ENCODE measurements at places on chromosomes 2 and 18.

DNA sequence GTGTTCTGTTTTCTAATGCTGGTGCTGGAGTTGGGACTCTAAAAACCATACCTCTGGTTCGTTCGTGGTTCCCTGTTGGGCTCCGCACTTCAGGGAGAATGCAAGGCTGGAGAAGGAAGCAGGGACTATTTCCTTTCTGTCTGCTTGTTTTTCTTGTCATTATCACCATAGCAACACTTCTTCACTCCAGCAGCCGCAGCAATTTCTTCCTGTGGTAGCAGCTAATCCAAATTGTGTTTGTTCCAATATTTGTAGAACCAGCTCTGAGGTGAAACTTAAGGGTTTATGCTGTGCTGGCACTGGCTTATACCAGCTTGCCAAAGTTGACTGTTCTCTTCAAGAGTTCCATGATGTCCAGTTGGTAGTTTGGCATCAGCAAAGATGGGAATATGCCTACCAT, 301.4 kb upstream of the SYT4 start:
- no peak for ATAC-seq

GRCh38 chr2:132446444-132446843, 29.8 kb downstream of the GPR39 start:
- no peak for ATAC-seq

- no peak for ATAC-seq
Measured at GRCh38 chr2:9441556-9441955, 18.1 kb downstream of the CPSF3 start.

- ATAC-seq, result no peak
Measured at GRCh38 chr2:214747992-214748391, 61.5 kb downstream of the BARD1 start.

GRCh38 chr18:44125446-44125845, 555.2 kb upstream of the SETBP1 start:
- ATAC-seq, result no peak

- ATAC-seq, result no peak
Measured at GRCh38 chr18:49070552-49070951, 119.8 kb upstream of the SMAD7 start.

- ATAC-seq, result no peak
Measured at GRCh38 chr2:14751581-14751980, 119.1 kb downstream of the LRATD1 start.

DNA sequence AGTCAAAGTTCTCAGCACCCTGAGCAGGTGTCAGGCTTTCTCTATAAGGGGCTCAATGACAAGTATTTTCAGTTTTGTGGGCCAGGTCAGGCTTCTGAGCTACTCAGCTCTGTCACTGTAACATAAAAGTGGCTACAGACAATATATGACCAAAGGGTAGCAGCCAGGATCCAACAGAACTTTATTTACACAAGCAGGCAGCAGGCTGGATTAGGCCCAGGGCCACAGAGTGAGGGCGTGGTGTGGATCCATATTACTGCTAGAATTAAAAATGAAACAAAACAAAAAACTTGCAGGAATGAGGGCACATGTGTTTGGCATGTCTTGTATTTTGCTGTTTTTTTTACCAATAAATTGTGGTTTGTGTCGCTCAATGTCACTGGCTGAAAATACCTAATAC, 143.7 kb downstream of the EIPR1 start:
- ATAC-seq, result no peak

GRCh38 chr2:73908689-73909652, 16.2 kb downstream of the ACTG2 start:
- ATAC-seq, result no peak

DNA sequence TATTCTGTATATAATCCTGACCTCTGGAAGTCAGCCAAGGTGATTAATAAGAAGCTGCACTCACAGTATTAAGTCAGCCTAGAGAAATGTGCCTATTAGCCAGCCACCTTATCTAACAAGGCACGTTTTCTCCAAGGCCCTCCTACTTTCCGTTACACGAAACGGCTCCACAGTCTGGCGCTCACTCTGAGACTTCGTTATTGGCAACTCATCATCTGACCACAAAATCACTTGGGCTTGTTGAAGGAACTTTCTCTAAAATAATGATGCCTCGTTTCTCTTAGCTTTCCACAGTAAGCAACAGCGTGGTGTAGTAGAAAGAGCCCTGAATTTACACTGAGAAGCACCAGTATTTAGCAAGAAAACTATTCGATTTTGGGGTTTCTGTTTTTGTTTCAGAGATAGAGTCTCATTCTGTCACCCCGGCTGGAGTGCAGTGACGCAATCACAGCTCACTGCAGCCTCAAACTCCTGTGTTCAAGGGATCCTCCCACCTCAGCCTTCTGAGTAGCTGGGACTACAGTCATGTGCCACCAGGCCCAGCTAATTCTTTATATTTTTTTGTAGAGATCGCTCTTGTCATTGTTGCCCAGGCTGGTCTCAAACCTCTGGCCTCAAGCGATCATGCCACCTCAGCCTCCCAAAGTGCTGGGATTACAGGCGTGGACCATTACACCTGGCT, 53.6 kb upstream of the SLC14A1 start:
- ATAC-seq, result no peak

GRCh38 chr2:37875403-37875906, 49.6 kb upstream of the RMDN2 start:
- no peak for ATAC-seq

DNA sequence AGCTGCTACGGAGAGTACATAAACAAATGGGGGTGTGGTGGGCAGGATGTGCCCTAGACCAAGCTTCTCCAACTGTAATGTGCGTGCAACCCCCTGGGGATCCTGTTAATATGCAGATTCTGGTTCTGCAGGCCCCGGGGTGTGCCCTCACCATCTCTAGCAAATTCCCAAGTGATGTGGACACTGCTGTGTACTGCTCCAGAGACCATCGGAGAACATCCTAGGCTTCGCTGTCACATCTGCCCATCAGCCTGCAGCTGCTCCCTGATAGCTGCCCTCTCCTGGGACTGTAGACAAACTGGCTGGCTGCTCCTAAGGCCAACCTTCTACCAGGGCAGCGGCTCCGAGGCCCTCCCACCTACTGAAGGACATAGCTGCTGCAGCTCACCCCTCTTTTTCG, 3.2 kb downstream of the HS1BP3 start:
- ATAC-seq, result no peak

DNA sequence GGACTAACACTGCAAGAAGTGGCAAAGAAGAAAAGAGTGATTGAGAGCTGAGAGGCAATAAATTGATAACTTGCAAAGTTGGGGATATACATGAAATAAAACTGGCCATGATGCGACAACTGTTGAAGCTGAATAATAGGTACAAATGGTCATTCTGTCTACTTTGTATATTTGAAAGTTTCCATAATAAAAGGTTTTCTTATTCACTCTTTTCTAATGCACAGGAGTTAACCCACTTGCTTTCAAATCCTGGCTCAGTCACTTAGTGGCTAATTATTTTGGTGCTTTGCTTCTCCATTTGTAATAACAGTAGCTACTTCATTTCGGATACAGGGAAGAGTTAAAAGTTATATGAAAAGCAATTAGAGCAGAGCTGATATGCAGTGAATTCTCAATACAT, 159.7 kb upstream of the WDSUB1 start:
- ATAC-seq, result no peak

DNA sequence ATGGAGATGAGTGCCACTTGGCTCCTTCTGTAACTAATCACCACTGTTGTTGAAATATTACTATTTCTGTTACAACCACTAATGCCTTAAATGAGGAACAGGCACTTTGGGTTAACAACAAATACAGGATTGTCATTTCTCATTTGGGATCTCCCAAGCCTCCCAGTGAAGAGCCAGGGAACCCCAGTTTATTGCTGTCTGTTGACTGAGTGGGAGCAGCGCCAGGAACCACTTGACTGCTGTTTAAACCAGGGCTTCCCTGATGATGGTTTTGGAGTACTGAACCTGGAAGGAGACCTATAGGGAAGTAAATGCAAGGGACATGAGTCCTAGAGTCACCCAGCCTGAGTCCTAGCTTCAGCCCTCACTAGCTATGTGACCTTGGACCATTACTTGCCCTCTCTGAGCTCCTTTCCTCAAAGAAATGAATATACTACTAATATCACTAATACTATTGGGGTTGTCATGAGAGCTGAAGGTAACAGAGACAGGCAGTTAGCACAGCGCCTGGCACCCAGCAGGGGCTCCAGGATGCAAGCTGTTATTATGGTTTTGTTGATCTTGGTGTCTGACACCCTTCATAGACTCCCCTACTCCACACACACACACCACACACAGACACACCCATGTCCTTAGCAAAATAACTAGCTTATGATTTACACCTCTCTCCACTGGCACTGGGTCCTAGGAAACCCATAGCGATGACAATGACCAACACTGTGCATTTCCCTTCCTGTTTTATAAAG, 104.2 kb upstream of the FZD7 start:
- ATAC-seq, result no peak

DNA sequence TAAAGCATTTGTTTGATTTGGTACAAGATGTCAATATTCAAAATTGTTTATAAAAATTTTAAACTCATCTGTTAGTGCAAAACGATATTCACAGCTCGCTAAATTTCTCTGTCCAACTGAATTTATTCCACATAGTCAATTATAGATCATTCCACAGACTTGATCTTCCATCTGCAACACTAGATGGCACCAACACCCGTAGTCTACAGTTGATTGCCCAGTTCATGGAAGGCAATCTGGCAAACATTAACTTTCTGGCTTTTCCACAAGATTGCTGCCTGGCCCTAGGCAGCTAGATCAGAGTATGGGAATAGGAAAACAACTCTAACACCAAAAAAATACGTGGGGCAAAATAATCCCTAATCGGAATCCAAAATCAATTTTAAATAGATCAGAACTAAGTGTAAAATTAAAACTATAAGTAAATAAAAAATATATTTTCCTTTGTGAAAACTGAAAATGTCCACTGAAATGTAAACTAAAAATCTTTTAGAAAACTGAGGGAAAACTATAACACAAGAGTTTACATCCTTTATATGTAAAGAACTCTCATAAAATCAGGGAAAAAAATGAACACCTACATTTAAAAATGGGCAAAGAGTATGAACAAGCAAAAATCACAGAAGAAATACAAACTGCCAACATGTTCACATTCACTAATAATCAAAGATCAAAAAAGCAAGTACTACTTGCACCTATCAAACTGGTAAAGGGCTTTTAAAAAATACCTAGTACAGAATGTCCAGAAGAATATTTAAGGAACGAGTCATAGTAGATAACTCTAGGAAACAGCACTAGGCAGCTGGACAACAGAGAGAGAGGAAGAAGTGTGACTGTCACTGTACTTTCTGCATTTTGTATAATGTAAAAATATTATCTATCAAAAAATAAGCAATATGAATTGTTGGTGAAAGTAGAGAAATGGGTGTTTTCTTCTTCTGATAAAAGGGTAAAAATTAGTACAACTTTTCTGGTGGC, 35.0 kb downstream of the RTN4 start:
- ATAC-seq, result peak; percentile 70

GRCh38 chr2:199535445-199536177, 77.9 kb upstream of the SATB2 start:
- ATAC-seq, result no peak

DNA sequence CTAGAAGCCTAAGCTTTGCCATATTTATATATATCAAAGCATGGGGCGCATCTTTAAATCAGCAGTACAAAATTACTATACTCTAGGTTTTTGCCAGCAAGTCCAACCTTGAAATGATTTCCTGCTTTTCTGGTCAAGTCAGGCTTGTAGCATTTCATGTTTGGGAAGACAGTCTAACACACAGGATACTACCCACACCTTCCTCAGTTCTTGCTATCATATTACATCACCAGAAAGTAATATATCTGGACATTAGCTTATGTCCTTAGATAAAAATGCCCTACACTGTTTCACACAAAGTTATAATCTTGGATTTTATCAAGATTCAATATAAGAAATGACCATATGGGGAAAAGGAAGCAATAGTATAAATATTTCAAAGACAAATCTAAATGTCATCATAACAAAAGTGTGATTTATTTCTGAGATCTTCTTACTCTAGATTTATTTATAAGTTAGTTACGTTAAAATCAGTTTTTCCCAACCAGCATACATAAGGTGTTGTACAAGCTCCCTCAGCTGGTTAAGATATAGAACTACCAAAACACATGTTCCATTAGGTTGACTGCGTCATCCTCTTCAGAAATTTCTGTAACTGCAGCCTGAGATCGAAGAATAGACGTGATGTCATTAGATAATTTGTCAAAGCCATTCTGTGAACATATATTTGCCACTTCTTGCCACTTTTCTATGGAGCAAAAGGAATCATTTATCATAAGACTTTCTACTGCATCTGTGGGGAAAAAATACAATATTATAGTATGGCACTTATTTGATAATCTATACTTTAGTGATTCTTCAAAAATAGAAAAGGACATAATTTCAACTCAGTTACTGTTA, 56.6 kb downstream of the CLHC1 start:
- ATAC-seq, result peak; percentile 93

DNA sequence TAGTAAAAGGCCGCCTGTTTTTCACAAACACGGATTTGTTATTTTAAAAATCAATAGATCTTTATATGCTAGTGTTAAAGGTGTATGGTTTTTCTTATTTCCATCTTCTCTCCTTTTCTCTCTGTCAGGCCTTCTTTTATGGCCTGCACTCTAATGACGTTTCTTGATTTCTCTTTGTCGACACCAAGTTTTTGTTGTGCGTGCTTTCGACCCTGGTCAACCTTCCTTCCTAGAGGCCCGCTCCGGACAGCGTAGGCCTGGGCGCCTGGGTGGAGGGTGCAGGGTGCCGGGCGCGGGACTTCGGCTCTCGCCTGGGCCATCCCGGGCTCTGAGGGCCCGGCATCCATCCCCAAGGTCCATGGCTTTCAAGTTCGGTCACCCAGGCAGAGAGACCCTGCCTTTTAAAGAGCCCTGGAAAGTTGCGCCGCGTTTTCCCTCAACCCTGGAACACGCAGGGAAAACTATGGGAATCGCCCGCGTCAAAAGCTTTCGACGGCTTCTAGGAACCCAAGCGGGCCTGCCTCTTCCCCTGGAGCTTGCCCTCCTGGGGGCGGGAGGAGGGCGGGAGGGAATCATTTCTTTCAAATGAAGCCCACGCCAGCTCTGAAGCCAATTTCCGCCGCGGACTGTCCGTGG, 4.1 kb upstream of the SATB2 start:
- ATAC-seq, result no peak

GRCh38 chr2:144201868-144202468, 318.0 kb downstream of the ZEB2 start:
- no peak for ATAC-seq

GRCh38 chr2:65146078-65146477, 16.2 kb upstream of the RAB1A start:
- no peak for ATAC-seq

DNA sequence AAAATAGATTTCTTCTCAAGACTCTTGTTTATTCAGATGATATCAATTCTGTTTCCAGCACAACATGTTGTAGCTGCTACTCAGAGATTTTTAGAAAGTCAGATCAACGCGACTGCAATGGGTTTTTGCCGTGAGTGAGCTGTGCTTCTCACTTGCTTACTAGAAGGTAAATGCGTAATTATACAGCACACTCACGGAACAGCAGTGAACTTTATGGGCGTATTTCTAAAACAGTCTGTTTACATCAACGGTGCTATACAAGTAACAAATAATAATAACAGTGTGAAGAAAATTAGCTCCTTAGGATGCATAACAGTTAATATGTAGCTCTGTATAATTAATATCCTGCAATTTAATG, 533.6 kb downstream of the RNF144A start:
- ATAC-seq, result no peak
